ENCODE measurements at places on chromosomes 6 and 20.

DNA sequence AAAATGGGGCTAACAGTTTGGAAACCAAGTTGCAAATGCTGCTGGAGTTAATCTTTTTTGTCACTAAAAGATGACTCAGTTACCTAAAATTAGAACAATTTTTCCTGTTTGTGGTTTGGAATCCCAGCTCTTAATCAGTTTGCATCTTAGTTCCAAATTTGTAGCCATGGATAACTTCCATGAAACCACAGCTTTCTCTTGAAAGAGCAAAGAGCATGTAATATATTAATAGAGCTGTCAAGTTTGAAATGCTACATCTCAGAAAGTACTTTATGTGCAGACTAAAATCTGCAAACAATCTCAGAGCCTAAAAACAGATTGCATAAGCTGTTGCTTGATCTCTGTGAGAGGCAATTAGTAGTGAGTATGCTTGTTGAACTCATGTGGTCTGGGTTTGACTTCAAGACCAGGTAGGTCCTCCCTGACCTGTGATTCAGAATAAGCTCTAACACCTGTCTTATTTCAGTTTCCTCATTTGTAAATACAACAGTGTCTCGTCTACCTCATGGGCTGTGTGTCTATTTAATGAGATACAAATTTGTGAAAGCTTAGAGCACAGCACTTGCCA lies 23.5 kb downstream of the DHX35 start:
- peak; percentile 55 for DNase-seq

GRCh38 chr6:5764401-5764955 lies 242.2 kb downstream of the NRN1 start:
- DNase-seq: no peak

- DNase-seq: no peak
Observed at GRCh38 chr6:15305909-15306308, 60.0 kb downstream of the JARID2 start.

GRCh38 chr20:16387666-16388065 lies 185.6 kb downstream of the KIF16B start:
- no peak for DNase-seq

DNA sequence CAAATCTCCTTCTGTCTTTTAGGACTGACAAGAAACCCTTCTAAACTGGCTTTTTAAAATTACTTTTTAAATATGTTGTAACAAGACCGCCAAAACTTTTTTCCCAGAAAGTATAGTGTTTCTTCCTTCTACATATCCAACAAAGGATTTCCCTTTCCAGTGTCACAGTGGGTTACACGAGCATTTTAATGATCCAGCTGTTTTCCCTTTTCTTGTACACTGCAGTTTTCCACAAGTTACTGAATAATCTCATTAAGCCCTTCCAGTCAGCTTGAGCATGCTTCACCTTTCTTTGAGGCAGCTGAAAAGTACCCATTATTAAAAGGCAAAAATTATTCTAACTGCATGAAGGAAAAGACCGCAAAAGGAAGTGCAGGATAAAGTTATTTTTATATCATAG lies 48.6 kb downstream of the CD24 start:
- no peak for DNase-seq

GRCh38 chr6:1739220-1739619 lies 129.5 kb downstream of the FOXC1 start:
- no peak for DNase-seq

- DNase-seq: no peak
Observed at GRCh38 chr6:168030218-168030746, 32.8 kb downstream of the KIF25 start.

DNA sequence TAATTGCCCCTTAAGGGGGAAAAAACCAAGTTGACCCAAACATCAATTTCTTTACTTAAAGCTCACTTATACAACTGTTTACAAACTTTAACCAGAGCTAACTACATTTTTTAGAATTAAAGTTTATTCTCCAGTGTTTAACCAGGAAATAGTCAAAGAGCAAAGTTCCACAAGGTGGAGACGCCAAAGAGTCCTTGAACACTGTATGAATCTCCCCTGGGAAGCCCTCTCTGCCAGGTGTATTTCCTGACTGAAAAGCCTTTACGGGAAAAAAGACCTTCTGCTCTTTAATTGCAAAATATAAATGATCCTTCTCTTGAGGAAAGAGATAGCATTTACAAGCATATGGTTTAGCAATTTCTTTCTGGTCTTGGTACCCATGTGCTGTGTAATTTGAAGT lies 36.2 kb downstream of the BTBD9 start:
- no peak for DNase-seq

DNA sequence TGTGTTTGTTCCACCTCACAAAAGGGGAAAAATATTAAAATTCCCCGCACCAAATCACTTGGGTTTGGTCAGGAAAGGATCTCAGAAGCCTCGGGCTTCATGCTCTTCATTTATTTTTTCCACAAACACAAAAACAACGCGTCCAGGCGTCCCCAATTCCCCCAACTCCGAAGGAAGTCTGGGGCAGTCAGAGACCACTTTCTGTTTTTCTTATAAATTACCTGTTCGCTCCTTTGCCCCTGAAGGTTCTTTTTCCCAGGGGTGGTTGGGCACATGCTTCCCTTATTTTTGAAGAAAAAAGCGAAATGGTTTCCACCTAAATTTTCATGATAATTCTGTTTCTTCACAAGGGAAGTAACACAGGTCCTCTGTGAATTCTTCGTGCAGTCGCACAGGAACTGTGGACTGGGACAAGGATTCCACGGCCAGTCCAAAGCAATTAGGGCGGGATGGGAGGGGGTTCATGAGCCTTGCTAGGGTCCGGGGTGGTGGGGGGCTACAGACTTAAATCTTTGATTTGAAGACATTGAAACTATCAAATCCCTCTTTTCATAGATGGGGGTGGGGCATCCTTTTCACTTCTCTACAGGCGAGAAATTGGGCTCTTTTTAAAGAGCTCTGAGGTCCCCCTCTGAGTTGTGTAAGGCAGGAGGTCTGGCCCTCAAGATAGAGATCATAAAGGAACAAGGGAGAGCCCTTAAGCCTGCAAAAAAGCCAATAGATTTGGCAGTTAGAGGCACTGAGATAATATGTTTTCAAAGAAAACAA lies 30.5 kb upstream of the HFE start:
- no peak for DNase-seq
